CD4-positive, alpha-beta T cell (primary cell): ENCODE measurements at places on chromosomes 16 and 17. TPM values are rescaled to one million over a fixed set of nuclear protein-coding genes. Genes with fewer than 3 reads are reported as not detected.

DNA sequence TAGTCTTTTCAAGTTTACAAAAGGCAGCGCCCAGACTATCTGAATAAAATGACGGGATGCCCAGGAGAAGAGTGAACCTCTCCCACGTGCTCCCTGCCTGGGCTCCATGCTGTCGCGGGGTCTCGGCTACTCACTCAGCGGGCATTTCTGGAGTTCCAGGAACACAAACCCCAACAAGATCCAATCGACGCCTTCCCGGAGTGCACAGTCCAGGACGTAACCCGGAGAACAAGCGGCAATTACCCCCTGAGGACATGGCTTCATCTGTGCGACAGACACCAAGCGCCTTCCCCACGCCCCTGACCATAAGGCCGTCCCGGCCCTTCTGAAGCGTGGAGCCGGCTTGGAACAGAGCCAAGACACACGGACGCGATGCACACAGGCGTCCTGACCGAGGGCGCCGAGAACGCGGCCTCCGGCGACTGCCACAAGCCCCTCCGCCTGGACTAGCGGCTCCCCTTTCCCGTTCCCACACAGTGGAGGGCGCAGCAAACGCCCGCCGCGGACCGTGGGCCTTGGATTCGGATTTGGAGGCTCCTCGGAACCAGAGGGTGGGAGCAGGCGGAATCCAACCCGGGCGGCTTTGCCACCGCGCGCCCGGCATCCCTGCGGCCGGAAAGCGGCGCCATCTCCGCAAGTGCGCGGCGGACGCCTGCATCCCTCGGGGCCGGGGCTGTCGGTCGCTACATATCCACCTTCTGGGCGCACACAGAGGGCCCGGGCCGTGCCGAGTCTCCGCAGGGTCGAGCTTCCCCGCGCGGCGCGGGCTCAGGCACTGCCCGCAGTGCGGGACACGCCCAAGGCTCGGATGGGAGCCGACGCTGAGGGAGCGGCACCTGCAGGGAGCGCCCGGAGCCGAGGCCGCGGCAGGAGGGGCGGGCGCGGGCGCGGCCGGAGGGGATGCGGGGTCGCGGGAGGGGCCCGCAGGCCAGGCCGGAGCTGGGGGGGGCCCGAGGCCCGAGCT lies 725 bp downstream of the ABCA3 start:
- H3K27me3 ChIP-seq, result peaks cover 2% of the 10 kb centered on the region
- no peak overlapping the region for H3K27ac ChIP-seq
- no peaks in the 10 kb centered on the region for H3K36me3 ChIP-seq
- DNase-seq, result peak; percentile 33
- peaks cover 20% of the 10 kb centered on the region for H3K4me1 ChIP-seq

GRCh38 chr16:85391769-85392583 lies 221.1 kb upstream of the GSE1 start:
- H3K4me3 ChIP-seq, result no peak overlapping the region
- no peak overlapping the region for H3K27ac ChIP-seq
- no peaks in the 10 kb centered on the region for H3K27me3 ChIP-seq
- H3K36me3 ChIP-seq, result no peaks in the 10 kb centered on the region

GRCh38 chr17:38539386-38539785 lies 66.4 kb downstream of the SRCIN1 start:
- no peak for DNase-seq
- no peaks in the 10 kb centered on the region for H3K4me1 ChIP-seq
- H3K4me3 ChIP-seq, result no peak overlapping the region
- H3K27ac ChIP-seq, result no peak overlapping the region

DNA sequence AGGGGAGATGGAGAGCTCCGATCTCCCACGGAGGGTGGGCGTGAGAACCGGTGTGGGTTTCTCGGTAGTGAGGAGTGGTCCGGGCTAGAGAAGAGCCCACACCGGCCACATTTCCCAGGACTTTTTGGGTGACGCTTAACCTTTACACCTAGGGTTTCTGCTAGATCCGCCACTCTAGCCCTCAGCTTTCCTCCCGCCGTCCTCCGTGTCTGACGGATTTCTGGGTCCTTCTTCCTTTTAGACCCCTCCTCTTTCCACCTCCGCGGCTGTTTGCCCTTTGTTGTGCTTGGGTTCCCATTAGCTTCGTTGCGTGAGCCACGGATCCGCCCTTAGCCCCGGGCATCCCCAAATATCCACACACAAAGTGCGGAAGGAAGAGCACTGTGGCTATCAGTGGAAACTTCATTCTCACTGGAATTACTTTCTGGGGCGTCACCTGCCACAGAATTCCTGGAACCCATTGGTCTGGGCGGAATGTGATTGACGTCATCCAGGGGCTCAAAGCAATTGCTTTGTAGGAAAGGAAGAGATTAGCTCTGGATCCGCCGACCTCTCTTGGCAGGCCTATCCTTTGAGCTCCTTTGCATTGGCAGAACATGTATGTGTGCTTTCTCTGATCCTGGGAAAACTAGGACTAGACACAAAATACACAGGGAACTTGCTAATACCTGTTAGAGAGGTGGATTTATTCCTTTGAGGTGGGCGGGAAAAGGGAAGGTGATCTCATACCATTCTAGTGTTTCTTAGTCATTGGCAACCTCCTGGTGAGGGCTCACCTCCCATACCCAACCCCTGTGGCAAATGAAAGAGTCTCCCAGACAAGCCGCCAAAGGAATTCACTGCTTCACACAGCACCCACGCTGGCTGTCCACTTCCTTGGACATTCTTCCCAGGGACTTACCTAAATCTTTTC lies 654 bp downstream of the TNFAIP1 start:
- peak; percentile 6 for DNase-seq
- peak overlapping the region; percentile 87 for H3K27ac ChIP-seq
- H3K27me3 ChIP-seq, result no peaks in the 10 kb centered on the region
- peaks cover 37% of the 10 kb centered on the region for H3K36me3 ChIP-seq
- peak overlapping the region; percentile 92 for H3K4me3 ChIP-seq
- H3K4me1 ChIP-seq, result peaks cover 38% of the 10 kb centered on the region

DNA sequence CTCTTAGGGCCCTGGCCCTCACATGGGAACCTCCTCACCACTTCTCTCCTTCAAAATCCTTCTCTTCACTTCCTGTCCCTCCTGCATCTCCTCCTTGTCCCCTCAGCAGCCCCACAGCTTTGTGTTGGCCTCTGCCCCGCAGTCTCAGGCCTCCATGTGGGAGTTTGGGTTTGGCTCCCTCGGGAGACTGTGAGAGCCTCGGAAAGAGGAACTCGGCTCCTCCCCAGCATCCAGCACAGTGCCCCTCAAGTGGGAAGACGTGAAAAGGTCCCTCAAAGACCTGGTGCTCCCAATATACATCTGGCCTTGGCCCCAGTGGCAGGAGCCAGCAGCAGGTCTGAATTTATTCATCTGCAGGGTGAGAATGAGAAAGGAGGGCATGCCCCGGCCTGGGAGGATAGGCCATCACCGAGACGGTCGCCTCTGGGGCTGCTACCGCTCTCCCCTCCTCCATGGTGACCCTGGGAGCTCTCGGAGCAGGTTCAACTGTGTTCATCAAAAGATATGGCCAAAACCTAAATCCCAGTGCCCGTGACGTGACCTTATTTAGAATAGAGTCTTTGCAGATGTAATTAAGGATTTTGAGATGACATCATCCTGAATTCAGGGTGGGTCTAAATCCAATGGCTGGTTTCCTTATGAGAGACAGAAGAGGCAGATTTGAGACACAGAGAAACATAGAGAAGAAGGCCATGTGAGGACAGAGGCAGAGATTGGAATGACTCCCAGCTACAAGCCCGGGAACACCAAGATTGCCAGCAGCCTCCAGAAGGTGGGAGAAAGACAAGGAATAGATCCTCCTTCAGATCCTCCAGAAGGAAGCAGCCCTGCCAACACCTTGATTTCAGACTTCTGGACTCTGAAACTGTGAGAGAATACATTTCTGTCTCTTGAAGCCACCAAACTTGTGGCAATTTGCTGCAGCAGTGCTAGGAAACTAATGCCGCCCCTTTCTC lies 135.1 kb downstream of the MRM1 start:
- no peak overlapping the region for H3K4me3 ChIP-seq
- H3K4me1 ChIP-seq, result no peaks in the 10 kb centered on the region

GRCh38 chr17:61000911-61001310 lies 323.3 kb downstream of the BCAS3 start:
- no peaks in the 10 kb centered on the region for H3K4me1 ChIP-seq
- H3K27ac ChIP-seq, result no peak overlapping the region
- no peaks in the 10 kb centered on the region for H3K27me3 ChIP-seq
- no peak for DNase-seq
- no peak overlapping the region for H3K4me3 ChIP-seq

DNA sequence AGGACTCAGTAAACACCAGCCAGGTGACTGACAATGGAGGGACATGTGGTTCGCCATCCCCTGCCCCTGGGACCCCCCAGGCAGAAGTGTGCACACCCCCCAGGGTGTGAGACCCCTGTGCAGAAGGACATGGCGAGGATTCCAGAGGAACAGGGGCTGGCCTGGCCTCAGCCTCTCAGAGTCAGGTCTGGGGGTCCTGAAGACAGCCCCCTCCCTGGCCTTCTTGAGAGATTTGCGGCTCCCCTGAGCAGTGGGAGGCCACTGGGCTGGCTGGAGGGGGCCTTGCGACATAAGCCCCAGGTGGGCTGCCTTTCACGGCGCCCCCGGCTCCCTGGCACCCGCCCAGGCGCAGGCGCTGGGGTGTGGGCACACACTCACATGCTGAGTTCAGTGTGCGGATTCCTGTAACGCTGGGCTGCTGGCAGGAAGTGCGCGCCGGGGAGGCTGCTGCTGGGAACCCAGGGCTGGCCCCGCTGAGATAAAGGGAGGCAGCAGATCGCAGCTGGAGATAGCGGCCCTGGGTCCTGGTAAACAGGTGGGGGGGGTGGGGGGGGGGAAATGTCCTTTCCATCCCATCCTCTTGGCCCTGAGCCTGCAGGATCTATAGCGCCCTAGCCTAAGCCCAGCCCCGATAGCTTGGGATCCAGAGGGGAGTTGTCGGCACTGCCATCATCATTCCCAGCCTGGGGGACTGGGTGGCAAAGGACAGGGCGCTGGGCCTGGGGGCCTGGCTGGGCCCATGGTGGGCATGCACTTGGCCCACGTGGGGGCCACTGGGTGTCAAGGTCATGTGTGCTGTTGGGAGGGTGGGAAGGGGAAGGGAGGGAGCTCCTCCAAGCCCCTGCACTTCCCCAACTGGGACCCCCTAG lies 27.1 kb downstream of the TMEM235 start:
- peak; percentile 90 for DNase-seq
- H3K27me3 ChIP-seq, result no peaks in the 10 kb centered on the region
- no peaks in the 10 kb centered on the region for H3K36me3 ChIP-seq

GRCh38 chr17:33967608-33968349 lies 287.3 kb upstream of the CCL2 start:
- no peaks in the 10 kb centered on the region for H3K27me3 ChIP-seq
- no peaks in the 10 kb centered on the region for H3K36me3 ChIP-seq
- H3K27ac ChIP-seq, result no peak overlapping the region
- DNase-seq, result peak; percentile 32
- H3K4me1 ChIP-seq, result peaks cover 29% of the 10 kb centered on the region
- H3K4me3 ChIP-seq, result no peak overlapping the region

GRCh38 chr17:37147301-37147812 lies 198.6 kb downstream of the AATF start:
- H3K27me3 ChIP-seq, result no peaks in the 10 kb centered on the region
- peaks cover 6% of the 10 kb centered on the region for H3K36me3 ChIP-seq
- DNase-seq, result peak; percentile 25
- H3K27ac ChIP-seq, result no peak overlapping the region
- H3K4me1 ChIP-seq, result no peaks in the 10 kb centered on the region

DNA sequence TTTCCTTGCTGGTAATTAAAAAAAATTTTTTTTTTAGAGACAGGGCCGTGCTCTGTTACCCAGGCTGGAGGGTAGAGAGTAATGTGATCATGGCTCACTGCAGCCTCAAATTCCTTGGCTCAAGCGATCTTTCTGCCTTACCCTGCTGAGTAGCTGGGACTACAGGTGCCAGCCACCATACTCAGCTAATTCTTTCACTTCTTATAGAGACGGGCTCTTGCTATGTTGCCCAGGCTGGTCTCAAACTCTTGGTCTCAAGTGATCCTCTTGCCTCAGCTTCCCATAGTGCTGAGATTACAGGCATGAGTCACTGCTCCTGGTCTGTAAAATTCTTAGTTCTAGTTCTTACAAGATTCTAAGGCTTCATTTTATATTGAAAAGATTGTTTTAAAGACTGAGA lies 11.1 kb downstream of the SMIM36 start:
- H3K27me3 ChIP-seq, result no peaks in the 10 kb centered on the region
- no peaks in the 10 kb centered on the region for H3K36me3 ChIP-seq
- no peak overlapping the region for H3K4me3 ChIP-seq
- no peaks in the 10 kb centered on the region for H3K4me1 ChIP-seq
- DNase-seq, result no peak

- no peak overlapping the region for H3K27ac ChIP-seq
Measured at GRCh38 chr16:5590416-5590815, 492.8 kb upstream of the EEF2KMT start.

- H3K4me3 ChIP-seq, result no peak overlapping the region
- peaks cover 22% of the 10 kb centered on the region for H3K4me1 ChIP-seq
- H3K36me3 ChIP-seq, result no peaks in the 10 kb centered on the region
- no peak for DNase-seq
- no peak overlapping the region for H3K27ac ChIP-seq
- peaks cover 36% of the 10 kb centered on the region for H3K27me3 ChIP-seq
Measured at GRCh38 chr16:71626858-71627213, 852 bp downstream of the MARVELD3 start.

GRCh38 chr16:23079675-23080301 lies 69.5 kb downstream of the USP31 start:
- no peak overlapping the region for H3K27ac ChIP-seq
- H3K36me3 ChIP-seq, result no peaks in the 10 kb centered on the region
- no peak overlapping the region for H3K4me3 ChIP-seq
- DNase-seq, result no peak

GRCh38 chr16:1371054-1371978 lies 19.6 kb downstream of the GNPTG start:
- no peak overlapping the region for H3K27ac ChIP-seq
- no peak for DNase-seq
- peaks cover 40% of the 10 kb centered on the region for H3K36me3 ChIP-seq
- no peaks in the 10 kb centered on the region for H3K27me3 ChIP-seq

GRCh38 chr17:69050999-69051775 lies 9.5 kb downstream of the ABCA9 start:
- no peaks in the 10 kb centered on the region for H3K4me1 ChIP-seq
- H3K4me3 ChIP-seq, result no peak overlapping the region
- no peak overlapping the region for H3K27ac ChIP-seq
- no peaks in the 10 kb centered on the region for H3K27me3 ChIP-seq

DNA sequence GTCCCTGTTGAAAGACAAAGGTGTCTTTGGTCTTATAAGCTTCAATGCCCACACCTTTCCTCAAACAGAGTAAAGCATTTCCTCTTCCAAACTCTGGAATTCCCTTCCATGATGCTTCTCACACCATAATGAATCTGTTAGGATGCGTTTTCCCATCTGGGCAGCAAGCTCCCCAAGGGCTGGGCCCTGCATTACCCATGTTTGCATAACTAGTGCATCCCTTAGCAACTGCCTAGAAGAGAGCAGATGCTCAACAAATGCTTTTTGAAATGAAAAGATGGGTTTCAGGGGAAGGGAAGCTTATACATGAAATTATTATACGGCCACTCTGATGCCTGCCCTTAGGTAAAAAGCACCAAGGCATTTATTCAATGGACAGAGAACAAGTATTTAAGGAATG lies 124.5 kb upstream of the CCL2 start:
- H3K4me3 ChIP-seq, result no peak overlapping the region
- H3K4me1 ChIP-seq, result no peaks in the 10 kb centered on the region
- DNase-seq, result no peak
- peaks cover 8% of the 10 kb centered on the region for H3K27me3 ChIP-seq
- no peaks in the 10 kb centered on the region for H3K36me3 ChIP-seq
- no peak overlapping the region for H3K27ac ChIP-seq

The KRT222 gene
- not detected for total RNA-seq

The EPX gene
- total RNA-seq, result not detected

The SCGB1C2 gene
- not detected for total RNA-seq

The TMEM238L gene
- not detected for total RNA-seq
